ENCODE measurements at places on chromosomes 16 and 17.

GRCh38 chr17:2595716-2596115 lies 2.3 kb downstream of the PAFAH1B1 start:
- DNase-seq: no peak

DNA sequence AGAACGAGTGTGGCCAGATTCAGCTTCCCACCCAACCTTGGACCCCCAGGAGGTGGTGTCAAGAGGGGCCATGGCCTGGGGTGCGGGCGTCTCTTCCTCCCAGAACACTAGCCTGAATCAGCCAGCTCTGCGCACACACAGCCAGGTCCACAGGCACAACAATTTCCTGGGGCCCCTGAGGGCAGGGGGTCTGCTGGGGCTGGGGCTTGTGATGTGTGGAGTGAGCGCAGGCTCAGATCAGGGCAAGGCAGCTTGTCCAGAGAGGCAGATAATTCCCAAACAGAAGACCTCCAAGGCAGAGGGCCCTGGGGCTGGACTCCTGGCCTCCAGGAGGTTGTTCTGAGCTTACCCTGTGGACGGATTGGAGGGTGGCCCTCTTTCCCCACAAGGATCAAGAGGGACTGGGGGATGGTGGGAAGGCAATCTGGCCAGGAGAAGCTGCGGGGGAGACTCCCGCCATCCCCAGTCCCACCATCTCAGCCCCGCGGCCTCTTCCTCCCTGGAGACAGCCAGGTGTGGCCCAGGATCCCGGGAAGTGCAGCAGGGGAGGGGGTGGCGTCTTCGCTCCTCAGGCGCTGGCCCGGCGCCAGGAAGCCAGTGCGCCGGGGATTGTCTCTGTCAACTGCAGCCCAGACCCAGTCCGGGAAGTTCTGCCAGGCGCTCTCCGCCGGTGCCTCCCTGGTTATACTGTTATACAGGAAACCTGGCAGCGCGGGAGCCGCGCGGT lies 52.0 kb upstream of the AMZ2 start:
- no peak for DNase-seq

DNA sequence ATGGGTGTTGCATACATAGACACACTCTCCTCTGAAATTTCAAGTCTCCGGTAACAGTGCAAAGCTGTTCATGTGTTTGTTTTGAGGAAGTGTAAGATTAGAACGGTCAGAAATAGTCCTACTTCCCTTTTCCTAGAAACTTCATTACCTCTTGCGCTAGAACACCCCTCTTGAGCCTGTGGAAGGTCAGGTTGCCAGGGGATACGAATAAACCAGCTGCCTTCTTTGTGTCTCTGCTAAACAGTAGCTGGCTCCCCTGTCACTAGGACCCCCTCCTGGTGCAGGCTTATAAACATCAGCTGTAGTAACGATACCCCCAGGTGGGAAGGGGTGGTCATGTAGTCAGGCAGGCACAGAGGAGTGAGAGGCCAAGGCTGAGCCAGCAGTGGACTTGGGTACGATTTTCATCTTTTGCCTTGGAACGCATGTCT lies 113.4 kb upstream of the RCVRN start:
- no peak for DNase-seq

GRCh38 chr17:12691173-12691572 lies 25.5 kb downstream of the MYOCD start:
- DNase-seq: no peak

DNA sequence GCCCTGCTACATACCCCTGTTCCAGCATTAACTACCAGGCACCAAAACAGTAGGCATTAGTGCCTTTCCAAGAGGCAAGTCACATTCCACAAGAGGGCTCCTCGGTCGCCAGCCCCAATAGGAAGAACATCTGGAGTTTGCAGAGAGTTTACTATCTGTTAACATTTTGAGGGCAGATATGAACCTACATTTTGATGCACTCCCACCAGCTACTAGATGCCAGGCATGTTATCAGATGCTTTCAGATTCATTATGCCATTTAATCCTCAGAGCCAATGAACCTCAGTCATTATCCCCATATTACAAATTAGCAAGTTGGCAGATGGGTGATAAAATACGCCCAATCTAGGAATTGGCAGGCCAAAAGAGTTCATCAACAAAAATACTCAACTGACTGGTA lies 4.2 kb upstream of the CMTM2 start:
- no peak for DNase-seq

DNA sequence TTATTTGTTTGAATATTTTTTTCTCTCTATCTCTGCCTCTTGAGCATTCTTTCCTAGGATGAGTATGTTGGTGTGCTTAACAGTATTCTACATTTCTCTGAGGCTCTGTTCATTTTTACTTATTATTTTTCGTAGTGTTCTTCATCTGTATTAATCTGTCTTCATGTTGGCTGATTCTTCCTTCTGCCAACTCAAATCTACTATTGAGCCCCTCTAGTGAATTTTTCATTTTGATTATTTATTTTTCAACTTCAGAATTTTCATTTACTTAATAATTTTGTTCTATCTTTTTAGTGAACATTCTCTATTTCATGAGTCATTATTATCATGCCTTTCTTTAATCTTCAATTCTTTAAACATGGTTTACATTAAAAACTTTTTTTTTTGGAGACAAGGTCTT lies 3.2 kb upstream of the ST6GALNAC1 start:
- no peak for DNase-seq

DNA sequence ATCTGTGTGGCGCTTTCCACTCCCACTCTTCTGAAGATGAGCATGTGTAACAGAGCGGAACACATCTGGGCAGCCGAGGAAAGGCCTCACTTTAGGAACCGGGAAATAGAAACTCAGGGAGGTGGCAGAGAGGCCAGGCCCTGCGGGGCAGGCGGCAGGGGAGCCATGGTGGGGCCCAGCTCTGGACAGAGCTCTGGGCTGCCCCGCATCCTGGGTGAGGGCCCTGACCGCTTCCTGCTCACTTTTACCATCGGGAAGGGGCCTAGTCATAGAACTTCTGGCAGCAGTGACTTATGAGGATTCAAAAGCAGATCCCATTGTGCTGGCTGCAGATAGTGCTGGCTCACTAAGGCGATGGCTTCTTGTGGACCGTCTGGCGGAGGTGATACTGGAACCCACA lies 22.6 kb downstream of the COX4I1 start:
- DNase-seq: no peak

- DNase-seq: no peak
Observed at GRCh38 chr17:21028192-21028591, 14.6 kb downstream of the USP22 start.

- no peak for DNase-seq
Observed at GRCh38 chr17:44546671-44547606, 10.3 kb upstream of the FZD2 start.
